ENCODE measurements at places on chromosomes 12 and 14.

- no peak for DNase-seq
Measured at GRCh38 chr12:100075598-100075997, 67.1 kb downstream of the BLTP3B start.

DNA sequence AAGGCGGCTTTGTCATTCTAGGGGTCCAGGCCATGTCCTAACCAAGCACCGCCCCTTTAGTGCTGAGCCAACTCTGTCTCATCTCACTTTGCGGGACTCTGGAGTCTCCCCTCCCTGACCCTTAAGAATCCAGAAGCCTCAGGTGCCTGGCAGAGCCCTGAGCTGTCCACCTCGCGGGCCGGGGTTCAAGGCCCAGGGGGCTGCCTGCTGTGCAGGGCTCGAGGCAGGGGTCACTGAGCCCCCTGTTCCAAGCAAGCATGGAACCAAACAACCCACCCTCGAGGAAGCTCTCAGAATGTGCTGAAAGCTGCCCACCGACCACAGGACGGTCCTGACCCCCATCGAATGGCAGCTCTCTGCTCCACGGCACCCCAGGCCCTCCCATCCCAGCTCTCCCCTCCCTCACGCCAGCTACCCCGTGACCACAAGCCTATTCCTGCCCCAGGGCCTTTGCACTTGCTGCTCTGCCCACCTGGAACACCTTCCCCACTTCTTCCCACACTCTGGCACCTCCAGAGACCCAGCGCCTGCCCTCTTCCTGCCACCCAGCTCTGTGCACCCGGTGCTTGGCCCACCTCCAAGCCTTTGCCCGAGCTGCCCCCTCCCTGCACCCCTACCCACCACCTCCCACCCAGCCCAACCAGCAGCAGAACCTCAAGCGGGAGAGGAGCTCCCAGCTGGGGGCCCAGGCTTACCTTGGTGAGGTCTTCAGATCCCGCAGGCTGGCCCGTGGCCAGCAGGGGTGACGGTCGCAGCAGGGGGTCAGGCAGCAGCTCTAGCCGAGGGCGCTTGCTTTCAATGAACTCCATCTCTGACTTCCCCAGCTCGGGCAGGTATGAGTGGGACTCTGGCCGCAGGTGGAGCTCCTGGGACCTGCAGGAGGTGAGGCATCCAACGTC is 84.3 kb downstream of the NCOR2 start:
- DNase-seq, result no peak

DNA sequence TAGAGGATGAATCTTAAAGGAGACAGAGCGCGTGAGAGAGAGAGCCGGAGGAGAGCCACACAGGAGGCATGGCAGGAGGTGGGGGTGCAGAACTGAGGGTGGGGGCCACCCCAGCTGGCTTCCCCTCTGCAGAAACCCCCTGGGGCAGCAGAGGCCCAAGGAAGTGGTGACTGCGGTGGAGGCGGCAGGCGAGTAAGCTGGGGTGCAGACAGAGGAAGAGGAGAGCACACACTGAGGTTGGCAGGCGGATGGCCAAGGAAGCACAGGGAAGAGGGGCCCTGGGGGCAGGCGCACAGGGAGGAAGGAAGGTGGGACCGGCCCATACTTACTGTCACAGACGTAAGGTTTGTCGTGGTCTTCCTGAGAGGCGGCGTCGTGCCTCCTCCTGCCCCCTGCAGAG is 179.8 kb downstream of the DPF3 start:
- no peak for DNase-seq

DNA sequence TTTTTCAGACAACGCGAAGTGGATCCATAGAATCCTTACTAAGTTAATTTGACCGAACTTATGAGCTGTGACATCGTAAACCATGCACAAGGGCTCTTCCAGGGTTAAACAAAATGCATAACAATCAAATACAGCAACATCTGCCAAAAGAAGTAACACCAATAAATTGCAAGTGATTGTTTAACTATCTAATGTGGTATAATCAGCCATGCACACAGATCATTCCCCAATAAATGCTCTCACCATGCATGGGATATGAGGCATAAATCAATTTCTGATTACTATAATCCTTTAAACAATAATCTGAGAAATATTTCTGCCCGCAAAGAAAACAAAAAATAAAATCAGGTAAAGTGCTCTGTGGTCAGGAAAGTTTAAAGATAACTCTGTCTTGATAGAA is 7.7 kb upstream of the PLEKHG7 start:
- DNase-seq, result no peak

GRCh38 chr14:50026396-50026795 is 90.0 kb downstream of the VCPKMT start:
- no peak for DNase-seq

GRCh38 chr12:7650091-7650490 is 15.6 kb downstream of the APOBEC1 start:
- DNase-seq, result no peak
